ENCODE measurements at places on chromosomes 7 and 10.

GRCh38 chr10:33139181-33139646, 181.2 kb upstream of the ITGB1 start:
- no peak for DNase-seq

- no peak for DNase-seq
These were observed 87.6 kb downstream of the SH3PXD2A start for GRCh38 chr10:103767756-103768155.

DNA sequence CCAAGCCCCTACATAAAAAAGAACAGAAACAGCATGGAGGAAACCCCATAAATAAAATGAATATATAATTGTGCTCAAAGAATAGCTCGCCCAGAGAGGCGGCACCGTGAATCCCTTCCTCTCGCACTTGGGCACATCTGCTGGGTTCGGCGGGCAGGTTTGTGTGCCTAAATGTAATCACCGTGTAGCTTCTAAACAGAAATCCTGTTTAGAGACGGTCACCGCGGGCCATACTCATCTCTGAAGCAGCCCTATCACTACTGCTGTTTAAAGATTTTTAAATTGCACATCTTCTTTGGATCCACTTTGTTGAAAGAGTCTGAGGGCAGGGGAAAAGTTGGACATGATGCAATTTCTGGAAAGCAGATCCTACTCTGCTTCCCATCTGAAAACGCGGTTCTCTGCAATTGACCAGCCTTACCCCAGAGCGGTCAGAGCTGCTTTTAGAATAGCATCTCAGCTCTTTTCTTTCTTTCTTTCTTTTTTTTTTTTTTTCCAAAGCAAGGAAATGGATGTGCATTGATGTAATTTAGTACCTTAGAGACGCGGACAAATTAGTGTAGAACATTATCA, 6.4 kb downstream of the DRGX start:
- DNase-seq, result no peak

DNA sequence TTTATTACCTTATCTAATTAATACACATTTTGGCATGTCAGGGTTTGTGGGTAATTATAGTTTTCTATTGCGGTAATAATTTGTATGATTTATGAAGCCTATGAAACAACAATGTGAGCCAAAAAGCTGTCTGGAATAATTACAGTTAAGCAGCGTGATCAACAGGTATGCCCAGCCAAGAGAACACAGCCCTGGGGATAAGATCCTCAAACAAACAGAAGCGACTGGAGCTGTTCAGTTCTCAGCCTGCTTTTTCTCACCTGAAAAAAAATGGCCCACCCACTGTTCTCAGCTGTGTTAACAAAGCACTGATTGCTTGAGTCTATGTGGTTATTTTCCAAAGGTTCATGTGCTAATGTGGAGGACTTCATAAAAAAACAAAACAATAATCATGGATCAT, 855.8 kb downstream of the GATA3 start:
- DNase-seq, result no peak

- DNase-seq, result no peak
These were observed 34.8 kb upstream of the ARHGAP22 start for GRCh38 chr10:48639632-48640031.

Data from NCI-H1417 treated with DMSO at 0.1 percent for 48 hours (cell line).